Daoy (cell line): ENCODE measurements at places on chromosomes 1 and 21.

DNA sequence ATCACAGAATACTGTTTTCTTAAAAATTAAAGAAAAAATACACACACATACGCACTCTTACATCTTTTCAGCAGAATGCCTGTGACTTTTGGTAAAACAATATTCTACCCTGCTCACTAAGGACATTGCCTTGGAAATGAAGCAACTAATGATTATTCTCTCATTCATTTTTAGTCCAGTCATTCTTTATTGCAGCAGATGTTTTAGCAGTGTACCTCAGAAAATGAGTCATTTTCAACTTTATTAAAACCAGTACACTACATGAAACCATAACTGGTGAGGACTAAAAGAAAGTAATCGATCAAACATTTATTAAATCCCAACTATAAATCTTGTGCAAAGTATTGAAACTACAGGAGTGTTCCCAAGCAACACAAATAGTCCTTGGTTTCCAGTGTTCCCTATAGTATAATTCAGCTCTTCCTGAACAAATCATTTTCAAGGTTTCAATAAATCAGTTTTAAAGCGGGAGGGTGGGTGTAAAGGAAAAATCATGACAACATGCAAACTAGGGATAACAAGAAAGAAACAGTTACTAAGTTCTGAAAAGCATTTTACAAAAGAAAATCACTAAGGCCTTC is 114.2 kb downstream of the ADGRL4 start:
- no peak for DNase-seq

DNA sequence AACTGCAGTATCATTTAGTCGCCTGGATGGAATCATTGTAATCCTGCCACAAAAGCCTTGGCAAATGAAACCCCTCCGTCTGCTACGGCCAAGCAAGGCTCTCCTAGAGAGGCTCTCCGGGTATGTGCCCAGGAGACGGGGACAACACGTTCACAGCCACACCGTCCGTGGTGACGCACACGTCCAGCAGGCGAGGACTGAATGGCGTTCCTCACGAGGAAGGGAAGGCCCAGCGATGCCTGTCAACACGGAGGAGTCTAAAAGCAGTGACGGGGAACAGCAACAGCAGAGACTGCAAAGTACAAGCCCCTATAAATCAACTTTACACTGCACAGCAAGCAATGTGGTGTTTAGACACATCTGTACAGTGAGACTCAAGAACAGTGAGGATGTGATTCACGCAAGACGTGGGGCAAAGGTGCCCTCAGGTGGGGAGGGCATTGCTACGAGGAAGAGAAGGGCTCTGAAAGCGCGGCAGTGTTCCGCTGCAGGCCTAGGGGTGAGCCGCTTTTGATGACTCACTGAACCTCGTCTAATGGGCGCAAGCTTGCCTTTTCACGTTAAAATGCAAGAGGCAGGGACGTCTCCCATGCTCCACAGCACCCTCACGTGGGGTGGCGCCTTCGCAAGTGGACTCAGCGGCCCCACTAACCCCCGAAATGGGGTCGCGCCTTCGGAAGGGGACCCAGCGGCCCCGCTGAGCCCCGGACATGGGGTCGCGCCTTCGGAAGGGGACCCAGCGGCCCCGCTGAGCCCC is 6.8 kb downstream of the WRAP73 start:
- DNase-seq: no peak

DNA sequence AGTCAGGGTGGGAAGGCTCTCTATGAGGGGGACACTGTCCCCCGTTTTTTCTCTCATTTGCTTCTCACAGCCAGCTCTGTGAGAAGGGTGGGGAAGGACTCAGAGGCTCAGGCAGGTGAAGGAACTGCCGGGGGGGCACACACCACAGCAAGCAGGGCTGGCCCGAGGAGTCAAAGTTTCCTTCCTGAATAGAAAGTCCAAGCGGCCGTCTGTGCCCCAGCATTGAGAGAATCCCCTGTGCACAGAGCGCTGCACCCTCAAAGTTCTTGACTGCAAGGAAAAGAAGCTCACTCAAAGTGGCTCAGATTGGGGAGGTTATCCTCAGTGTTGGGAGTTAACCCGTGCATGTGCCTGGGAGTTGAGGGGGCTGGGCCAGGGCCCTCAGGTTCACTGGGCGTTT is 145.2 kb upstream of the AJAP1 start:
- no peak for DNase-seq

DNA sequence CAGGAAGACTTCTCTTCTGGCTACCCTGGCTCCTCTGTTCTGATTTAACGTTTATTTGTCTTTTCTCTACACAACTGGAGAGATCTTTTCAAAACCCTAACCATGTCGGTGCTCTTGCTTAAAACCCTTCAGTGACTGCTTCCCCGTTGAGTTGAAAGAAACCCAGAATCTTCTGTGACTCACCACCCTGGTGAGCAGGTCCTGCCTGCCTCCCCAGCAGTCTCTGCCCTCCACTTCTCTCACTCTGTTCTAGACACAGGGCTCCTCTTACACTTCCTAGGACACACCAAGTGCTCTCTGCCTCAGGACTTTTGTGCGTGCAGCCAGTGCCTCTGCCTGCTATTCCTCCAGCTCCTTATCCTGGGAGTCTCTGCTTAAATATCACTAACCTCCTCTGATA is 131.4 kb downstream of the IER5 start:
- DNase-seq: no peak

DNA sequence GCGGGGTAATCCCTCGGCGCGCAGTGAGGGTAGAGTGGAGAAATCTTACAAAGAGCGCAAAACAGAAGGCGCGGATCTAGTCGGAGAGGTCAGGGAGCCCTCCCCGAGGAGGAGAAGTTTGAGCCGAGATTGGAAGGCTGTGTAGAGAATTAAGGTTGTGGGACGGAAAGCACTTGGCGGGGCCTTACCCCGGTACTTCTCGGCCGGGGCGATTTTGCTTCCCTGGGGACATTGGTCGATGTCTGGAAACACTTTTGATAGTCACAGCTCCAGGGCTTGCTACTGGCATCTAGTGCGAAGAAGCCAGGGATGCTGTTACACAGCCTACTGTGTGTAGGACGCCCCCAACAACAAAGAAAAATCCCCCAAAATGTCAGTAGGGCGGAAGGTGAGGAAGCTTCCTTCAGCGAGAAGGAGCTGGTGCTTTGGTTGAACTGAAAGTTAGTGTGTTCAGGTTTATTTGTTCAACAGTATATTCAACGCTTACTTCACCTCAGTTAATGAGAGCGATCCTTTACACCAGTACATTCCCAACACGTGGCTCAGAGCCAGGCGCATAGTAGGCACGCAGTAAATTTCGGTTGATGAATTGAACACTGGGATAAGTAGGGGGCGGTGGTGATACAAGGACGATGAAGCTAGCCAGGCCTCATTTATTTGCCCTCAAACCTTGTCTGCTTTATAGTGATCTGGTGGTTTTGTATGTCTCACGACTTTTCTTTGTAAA is 807 bp downstream of the CEP85 start:
- peak; percentile 46 for DNase-seq

- no peak for DNase-seq
These were observed 368.0 kb downstream of the HHAT start for GRCh38 chr1:210696709-210697108.

DNA sequence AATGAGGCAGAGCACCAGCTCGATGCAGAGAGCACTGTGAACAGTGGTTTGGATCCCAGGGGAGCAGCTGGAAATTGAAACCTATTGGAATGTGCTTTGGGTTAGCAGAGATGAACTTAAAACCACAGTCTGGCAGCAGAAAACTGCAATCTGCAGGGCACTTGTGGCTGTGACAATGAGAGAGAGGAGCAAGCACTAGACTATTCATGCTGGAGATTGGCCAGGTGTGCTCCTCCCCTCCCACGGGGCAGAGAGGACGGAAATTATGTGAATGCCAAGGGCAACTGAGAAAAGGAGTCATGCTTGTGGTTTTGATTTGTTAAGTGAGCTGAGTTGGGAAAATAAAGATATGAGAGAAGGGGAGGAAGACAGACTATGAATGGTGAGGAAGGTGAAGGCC is 38.1 kb downstream of the HSD3B2 start:
- DNase-seq: peak; percentile 96

DNA sequence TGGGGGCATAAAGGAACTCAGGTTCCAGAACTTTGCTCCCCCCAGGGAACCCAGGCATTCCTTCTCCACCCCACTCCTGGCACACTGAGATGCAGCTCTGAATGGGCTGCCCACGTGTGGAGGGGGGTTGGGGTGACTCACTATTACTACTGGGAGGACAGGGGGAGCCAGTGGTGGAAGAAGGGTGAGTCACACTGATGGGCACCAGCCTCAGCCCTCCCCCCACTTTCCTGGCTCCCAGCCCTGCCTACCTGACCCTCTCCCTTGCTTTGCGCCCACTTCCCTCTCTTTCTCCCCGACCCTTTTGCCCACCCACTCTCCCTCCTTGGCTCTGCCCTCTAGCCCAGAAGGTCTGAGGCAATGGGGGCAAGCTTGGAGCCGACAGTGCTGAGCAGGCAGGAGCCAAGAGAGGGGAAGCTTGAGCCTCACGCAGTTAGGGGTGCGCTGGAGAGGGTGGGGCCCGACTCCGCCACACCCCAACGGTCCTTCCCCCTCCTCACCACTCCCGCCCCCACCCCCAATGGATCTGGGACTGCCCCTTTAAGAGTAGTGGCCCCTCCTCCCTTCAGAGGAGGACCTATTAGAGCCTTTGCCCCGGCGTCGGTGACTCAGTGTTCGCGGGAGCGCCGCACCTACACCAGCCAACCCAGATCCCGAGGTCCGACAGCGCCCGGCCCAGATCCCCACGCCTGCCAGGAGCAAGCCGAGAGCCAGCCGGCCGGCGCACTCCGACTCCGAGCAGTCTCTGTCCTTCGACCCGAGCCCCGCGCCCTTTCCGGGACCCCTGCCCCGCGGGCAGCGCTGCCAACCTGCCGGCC is at the start of gene LMNA:
Gene LMNA, plus strand, starts transcription at position 611 of the 818 bp plus-strand sequence. CDS start 208 bp downstream, outside the sequence.
- peak; percentile 98 for DNase-seq

- peak; percentile 75 for DNase-seq
These were observed 19.4 kb upstream of the BSDC1 start for GRCh38 chr1:32413507-32414185.
